ENCODE measurements at places on chromosomes 7 and 10.

DNA sequence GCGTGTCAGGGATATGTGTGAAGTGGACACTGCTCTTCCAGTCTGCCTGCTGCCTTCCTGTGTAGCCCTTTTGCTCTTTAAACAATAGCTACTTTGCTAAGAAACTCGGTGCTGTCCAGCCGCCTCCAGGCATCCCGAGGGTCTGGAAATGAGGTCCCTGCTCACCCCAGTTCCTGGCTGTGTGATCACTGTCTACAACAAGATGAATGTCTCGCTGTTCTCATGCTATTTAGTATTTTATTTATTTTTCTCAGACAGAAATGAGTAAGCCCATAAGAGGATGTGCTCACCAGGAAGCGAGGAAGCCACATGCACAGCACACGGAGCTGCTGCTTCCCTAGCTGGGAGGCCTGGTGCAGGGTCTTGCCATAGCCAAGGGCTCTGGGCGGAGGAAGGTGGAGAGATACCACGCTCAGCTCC, 167.0 kb upstream of the PITRM1 start:
- no peaks in the 10 kb centered on the region for H3K4me1 ChIP-seq
- H3K27ac ChIP-seq: no peak overlapping the region
- DNase-seq: no peak
- H3K27me3 ChIP-seq: no peaks in the 10 kb centered on the region

DNA sequence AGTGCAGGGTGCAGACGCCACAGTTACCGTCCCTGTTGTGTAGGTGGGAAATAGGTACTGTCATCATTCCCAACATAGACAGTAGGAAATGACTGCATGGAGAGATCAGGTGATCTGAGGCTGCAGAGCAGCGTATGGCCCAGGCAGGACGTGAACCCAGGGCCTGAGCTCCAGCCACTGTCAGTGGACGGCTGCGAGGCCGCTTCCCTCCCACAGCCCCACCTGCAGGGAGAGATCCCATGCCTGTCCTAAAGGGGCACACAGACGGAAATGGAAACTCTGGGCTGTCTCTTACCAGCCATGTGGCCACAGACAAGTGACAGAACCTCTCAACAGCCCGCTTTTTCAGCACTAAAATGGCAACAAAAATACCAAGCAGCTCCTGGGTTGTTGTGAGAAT, 44.5 kb upstream of the MNX1 start:
- no peaks in the 10 kb centered on the region for H3K36me3 ChIP-seq
- H3K27ac ChIP-seq: no peak overlapping the region
- H3K27me3 ChIP-seq: peaks cover 22% of the 10 kb centered on the region
- H3K4me3 ChIP-seq: no peak overlapping the region

GRCh38 chr10:2387261-2387660, 649.9 kb upstream of the ADARB2 start:
- peaks cover 7% of the 10 kb centered on the region for H3K27me3 ChIP-seq
- no peaks in the 10 kb centered on the region for H3K4me1 ChIP-seq
- H3K27ac ChIP-seq: no peak overlapping the region

GRCh38 chr10:102678068-102678400, 33.8 kb downstream of the TRIM8 start:
- H3K27me3 ChIP-seq: no peaks in the 10 kb centered on the region
- H3K27ac ChIP-seq: no peak overlapping the region
- peaks cover 49% of the 10 kb centered on the region for H3K4me1 ChIP-seq
- H3K4me3 ChIP-seq: no peak overlapping the region

DNA sequence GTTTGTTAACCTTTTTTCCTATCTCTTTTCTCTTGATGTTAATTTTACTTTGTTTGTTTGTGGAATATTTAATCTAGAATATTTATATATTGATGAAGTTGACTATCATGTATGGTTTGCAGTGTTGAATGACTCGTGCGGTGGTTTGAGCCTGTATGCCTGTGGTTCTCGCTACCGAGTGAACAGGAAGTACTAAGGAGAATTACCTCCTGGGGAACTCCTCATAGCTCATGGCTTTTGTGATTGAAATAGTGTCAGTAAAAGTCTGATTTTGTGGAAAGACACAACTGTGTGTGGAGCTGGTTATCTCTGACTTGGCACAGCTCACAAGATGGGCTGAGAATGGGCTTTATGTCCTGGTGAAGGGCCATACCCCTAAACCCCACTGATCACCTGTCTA, 498.6 kb downstream of the GLRX3 start:
- DNase-seq: no peak
- peaks cover 20% of the 10 kb centered on the region for H3K27me3 ChIP-seq
- no peak overlapping the region for H3K27ac ChIP-seq
- H3K36me3 ChIP-seq: no peaks in the 10 kb centered on the region

GRCh38 chr10:43126759-43127424, 11.4 kb upstream of the CSGALNACT2 start:
- H3K4me3 ChIP-seq: no peak overlapping the region
- H3K27ac ChIP-seq: no peak overlapping the region
- no peaks in the 10 kb centered on the region for H3K27me3 ChIP-seq

- peaks cover 11% of the 10 kb centered on the region for H3K4me1 ChIP-seq
- no peaks in the 10 kb centered on the region for H3K27me3 ChIP-seq
- H3K36me3 ChIP-seq: peaks cover 2% of the 10 kb centered on the region
- no peak for DNase-seq
Measured at GRCh38 chr10:24871011-24871935, 81.1 kb downstream of the PRTFDC1 start.

GRCh38 chr10:131871673-131872005, 29.2 kb upstream of the PPP2R2D start:
- H3K36me3 ChIP-seq: no peaks in the 10 kb centered on the region
- H3K4me1 ChIP-seq: peaks cover 3% of the 10 kb centered on the region
- H3K27me3 ChIP-seq: peaks cover 12% of the 10 kb centered on the region
- H3K27ac ChIP-seq: no peak overlapping the region
- no peak overlapping the region for H3K4me3 ChIP-seq

DNA sequence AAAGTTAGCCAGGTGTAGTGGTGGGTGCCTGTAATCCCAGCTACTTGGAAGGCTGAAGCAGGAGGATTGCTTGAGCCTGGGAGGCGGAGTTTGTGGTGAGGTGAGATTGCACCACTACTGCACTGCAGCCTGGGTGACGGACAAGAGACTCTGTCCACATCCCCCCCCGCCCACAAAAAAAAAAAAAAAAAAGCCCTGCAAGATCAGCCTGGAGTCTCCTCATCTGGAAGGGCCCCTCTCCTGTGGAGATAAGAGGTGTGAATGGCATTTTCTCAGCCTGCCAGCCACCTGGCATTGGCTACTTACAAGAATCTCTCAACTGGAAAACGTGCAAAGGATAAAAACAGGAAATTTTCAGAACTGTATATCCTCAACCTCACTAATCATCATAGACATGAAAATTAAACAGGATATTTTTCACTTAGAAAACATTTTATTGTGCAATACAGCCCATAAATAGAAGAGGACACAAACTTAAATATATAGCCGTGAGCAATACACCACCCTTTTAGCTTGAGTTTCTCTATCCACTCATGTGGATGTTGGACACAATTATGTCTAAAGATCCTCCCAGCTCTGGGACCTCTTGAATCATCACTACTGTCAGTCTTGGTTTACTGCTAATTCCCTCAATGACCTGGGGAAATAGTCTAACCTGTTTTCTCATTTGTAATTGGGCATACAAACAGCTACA, 11.3 kb upstream of the TSPAN15 start:
- DNase-seq: no peak
- peaks cover 2% of the 10 kb centered on the region for H3K27me3 ChIP-seq
- no peaks in the 10 kb centered on the region for H3K36me3 ChIP-seq
- no peak overlapping the region for H3K4me3 ChIP-seq
- no peaks in the 10 kb centered on the region for H3K4me1 ChIP-seq

- H3K27ac ChIP-seq: no peak overlapping the region
- H3K4me1 ChIP-seq: peaks cover 3% of the 10 kb centered on the region
- DNase-seq: no peak
- H3K4me3 ChIP-seq: no peak overlapping the region
- H3K27me3 ChIP-seq: no peaks in the 10 kb centered on the region
Measured at GRCh38 chr7:157396316-157397035, 59.7 kb downstream of the DNAJB6 start.

GRCh38 chr7:156160811-156161210, 348.5 kb upstream of the SHH start:
- H3K27ac ChIP-seq: no peak overlapping the region
- H3K4me1 ChIP-seq: no peaks in the 10 kb centered on the region
- H3K4me3 ChIP-seq: no peak overlapping the region

GRCh38 chr7:134963036-134963435, 23.3 kb upstream of the AGBL3 start:
- H3K27ac ChIP-seq: no peak overlapping the region
- peaks cover 3% of the 10 kb centered on the region for H3K27me3 ChIP-seq
- no peak for DNase-seq
- H3K36me3 ChIP-seq: no peaks in the 10 kb centered on the region
- peaks cover 6% of the 10 kb centered on the region for H3K4me1 ChIP-seq
